ENCODE measurements at places on chromosomes 1 and 21.

- peaks cover 47% of the 10 kb centered on the region for H3K4me1 ChIP-seq
- peak within 1 kb of the TSS; percentile 81 for H3K4me3 ChIP-seq
- H3K36me3 ChIP-seq, result peaks cover 2% of the 10 kb centered on the region
- H3K27me3 ChIP-seq, result no peaks in the 10 kb centered on the region
Measured at GRCh38 chr1:23483321-23484252, at the start of gene ASAP3. Gene ASAP3, minus strand, starts transcription at chr1:23484179. Its CDS starts 46 bp downstream, at chr1:23484133.

DNA sequence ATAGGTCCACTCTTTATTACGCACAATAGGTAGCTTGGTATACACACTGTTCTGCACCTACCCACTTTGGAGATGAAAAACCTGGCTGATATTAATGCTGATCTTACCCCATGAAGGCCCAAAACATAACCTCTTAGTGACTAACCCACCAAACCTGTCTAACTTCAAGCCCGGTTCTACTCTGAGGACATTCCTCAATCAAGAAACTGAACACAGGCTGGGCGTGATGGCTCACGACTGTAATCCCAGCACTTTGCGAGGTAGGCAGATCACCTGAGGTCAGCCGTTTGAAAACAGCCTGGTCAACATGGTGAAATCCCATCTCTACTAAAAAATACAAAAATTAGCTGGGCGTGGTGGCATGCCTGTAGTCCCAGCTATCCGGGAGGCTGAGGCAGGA lies 50.5 kb downstream of the EYA3 start:
- no peak for DNase-seq
- H3K36me3 ChIP-seq, result peaks cover 18% of the 10 kb centered on the region
- H3K27ac ChIP-seq, result no peak overlapping the region
- no peak overlapping the region for H3K4me3 ChIP-seq

DNA sequence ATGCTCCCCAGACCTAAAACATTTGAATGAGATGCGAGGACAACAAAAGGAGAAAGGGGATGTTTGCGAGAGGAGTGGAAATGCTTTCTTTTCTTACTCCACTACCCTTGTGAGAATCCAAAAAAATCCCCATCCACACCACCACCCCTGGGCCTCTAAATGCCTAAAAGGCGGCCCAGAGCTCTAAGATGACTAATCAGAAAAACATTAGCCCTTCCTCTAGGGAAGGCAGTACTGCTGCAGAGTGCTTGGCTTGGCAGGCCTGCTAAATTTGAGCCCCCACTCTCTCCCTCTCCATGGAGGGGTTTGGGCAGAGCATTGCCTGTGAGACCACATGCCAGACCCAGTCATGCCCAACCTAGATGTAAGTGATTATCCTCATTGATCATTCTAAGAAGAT lies 347.9 kb downstream of the USH2A start:
- H3K27ac ChIP-seq, result no peak overlapping the region
- H3K4me3 ChIP-seq, result no peak overlapping the region
- DNase-seq, result no peak
- no peaks in the 10 kb centered on the region for H3K4me1 ChIP-seq
- no peaks in the 10 kb centered on the region for H3K36me3 ChIP-seq
- H3K27me3 ChIP-seq, result no peaks in the 10 kb centered on the region

DNA sequence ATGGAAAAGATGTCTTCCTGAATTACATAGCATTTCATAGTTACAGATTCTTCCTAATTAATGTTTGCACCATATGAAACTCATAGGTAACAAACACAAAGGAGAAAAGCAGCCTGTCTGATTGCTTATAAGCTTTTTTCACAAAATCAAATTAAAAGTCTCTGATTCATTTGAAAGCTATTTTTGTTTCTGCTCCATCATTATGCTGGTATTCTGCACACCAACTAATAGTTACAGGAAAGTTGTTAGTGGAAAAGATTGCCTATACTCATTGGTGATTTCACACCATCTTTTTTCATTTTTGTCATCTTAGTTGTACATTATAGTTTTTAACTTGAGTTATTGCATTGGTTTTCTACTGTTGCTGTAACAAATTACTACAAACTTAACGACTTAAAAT lies 70.0 kb downstream of the PRKAA2 start:
- no peak overlapping the region for H3K27ac ChIP-seq
- no peak for DNase-seq
- H3K4me1 ChIP-seq, result no peaks in the 10 kb centered on the region

DNA sequence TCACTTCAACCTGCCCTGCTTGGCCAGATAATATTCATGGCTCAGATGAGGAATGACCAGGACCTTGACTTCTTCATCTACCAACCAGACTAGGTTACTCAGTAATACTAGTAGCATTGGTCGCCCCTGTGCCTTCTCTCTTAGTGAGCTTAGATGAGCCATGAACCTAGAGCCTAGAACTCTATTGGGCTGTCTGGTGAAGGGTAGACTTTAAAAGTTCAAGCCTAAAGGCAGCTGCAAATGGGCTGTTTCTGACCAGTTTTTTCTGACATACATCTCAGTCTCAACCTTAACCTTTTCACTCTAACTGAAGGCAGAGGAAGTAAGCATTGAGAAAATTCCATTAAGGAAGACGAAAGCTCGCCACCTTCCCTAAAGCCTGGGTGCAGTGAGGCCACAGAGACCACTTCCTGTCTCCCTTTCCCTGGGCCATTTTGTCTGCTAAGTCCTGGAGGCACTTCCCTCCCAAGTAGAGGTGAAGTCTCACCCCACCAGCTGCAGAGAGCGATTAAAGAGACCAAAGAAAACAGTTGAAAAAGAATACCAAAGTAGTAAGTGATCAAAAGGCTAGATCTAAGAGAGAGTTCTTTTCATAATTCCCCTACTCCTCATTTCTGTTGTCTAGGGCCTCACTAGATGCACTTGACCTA lies 53.3 kb downstream of the MTR start:
- H3K4me1 ChIP-seq, result no peaks in the 10 kb centered on the region
- no peak overlapping the region for H3K4me3 ChIP-seq
- H3K27me3 ChIP-seq, result no peaks in the 10 kb centered on the region
- H3K27ac ChIP-seq, result no peak overlapping the region
- H3K36me3 ChIP-seq, result peaks cover 13% of the 10 kb centered on the region

DNA sequence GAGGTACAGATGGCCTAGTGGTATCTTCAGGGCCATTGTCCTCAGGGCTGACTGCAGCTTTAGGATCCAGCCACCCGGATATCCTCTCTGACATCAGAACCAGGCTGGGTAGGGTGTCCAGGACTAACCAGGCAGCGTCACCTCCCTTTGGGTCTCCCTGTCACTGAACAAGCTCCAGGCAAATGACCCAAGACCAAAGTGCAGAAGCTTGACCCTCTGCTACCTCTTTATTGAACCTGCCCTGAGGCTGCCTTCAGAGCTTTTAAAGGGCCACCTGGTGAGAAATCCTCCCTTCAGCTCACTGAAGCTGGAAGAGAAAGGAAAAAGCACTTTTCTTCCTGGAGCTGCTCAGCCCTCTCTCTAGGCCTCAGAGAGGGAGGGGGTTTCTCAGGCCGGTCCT lies 79.1 kb upstream of the VAMP3 start:
- H3K4me1 ChIP-seq, result peaks cover 4% of the 10 kb centered on the region
- DNase-seq, result no peak

- H3K4me3 ChIP-seq, result no peak overlapping the region
- no peaks in the 10 kb centered on the region for H3K27me3 ChIP-seq
- H3K36me3 ChIP-seq, result no peaks in the 10 kb centered on the region
- no peak overlapping the region for H3K27ac ChIP-seq
- DNase-seq, result no peak
Measured at GRCh38 chr1:23152966-23153684, 15.5 kb downstream of the LUZP1 start.

- no peak overlapping the region for H3K4me3 ChIP-seq
- DNase-seq, result peak; percentile 59
- no peaks in the 10 kb centered on the region for H3K36me3 ChIP-seq
- H3K27ac ChIP-seq, result peak overlapping the region; percentile 69
- H3K27me3 ChIP-seq, result no peaks in the 10 kb centered on the region
- H3K4me1 ChIP-seq, result peaks cover 20% of the 10 kb centered on the region
Measured at GRCh38 chr1:183733715-183734114, 71.2 kb upstream of the RGL1 start.

GRCh38 chr1:68798071-68798470 lies 301.2 kb upstream of the DEPDC1 start:
- DNase-seq, result peak; percentile 90
- H3K4me1 ChIP-seq, result no peaks in the 10 kb centered on the region
- H3K4me3 ChIP-seq, result no peak overlapping the region
- H3K27ac ChIP-seq, result no peak overlapping the region

GRCh38 chr1:195294911-195295310 lies 1313.3 kb downstream of the KCNT2 start:
- no peak for DNase-seq
- no peaks in the 10 kb centered on the region for H3K27me3 ChIP-seq
- no peak overlapping the region for H3K27ac ChIP-seq
- H3K36me3 ChIP-seq, result no peaks in the 10 kb centered on the region
- no peaks in the 10 kb centered on the region for H3K4me1 ChIP-seq
- no peak overlapping the region for H3K4me3 ChIP-seq

DNA sequence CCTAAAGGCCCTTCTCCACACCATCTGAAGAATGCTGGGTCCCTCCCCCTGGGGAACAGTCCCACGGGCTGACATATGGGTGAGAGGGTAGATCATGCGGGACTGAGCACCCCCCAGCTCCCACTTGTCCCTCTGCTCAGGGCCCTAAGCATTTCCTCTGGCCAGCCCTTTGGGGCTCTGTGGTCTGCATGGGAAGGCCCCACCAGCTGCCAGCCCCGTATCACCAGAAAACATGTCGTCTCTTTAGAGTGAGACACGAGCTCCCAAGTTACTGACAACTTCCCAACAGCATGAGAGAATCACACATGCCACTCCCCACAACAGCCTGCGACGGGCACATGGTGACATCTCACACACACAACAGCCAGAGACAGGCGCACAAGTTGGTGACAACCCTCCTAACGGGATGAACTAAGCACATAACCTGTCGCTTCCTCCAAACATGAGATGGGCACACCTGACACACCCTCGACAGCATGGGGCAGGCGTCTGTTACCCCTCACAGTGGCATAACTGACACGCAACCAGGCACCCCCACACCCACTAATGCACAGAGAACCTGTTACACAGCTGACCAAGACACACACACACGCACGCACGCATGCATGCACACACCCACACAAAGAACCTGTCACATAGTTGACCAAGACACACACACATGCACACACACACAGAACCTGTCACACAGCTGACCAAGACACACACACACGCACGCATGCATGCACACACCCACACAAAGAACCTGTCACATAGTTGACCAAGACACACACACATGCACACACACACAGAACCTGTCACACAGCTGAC lies 41.2 kb downstream of the AHDC1 start:
- no peaks in the 10 kb centered on the region for H3K27me3 ChIP-seq
- DNase-seq, result no peak
- no peak overlapping the region for H3K4me3 ChIP-seq
- peak overlapping the region; percentile 84 for H3K27ac ChIP-seq

DNA sequence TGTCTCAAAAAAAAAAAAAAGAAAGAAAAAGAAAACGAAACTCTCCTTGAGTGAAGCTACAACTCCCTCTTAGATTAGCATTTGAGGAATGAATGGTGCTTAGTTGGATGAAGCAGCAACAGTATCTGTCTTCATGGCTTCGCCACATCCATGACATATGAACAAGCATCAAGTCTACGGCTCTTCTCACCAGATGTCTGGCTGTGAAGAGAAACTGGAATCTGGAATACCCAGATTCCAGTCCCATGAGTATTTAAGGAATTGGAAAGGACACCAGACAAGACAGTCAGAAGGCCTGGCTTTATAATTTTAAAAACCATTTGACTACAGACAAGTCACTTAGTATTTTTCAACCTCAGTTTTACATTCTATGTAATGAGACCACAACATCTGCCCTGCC lies 38.0 kb upstream of the TADA1 start:
- no peak overlapping the region for H3K4me3 ChIP-seq
- peaks cover 12% of the 10 kb centered on the region for H3K27me3 ChIP-seq
- no peak overlapping the region for H3K27ac ChIP-seq
- H3K4me1 ChIP-seq, result no peaks in the 10 kb centered on the region

- no peaks in the 10 kb centered on the region for H3K4me1 ChIP-seq
- peak overlapping the region; percentile 36 for H3K27ac ChIP-seq
- H3K27me3 ChIP-seq, result no peaks in the 10 kb centered on the region
- DNase-seq, result no peak
- H3K36me3 ChIP-seq, result no peaks in the 10 kb centered on the region
- H3K4me3 ChIP-seq, result no peak overlapping the region
Measured at GRCh38 chr1:218994615-218995014, 179.1 kb upstream of the LYPLAL1 start.

GRCh38 chr1:71785000-71785399 lies 497.3 kb downstream of the NEGR1 start:
- H3K36me3 ChIP-seq, result no peaks in the 10 kb centered on the region
- H3K27me3 ChIP-seq, result no peaks in the 10 kb centered on the region
- DNase-seq, result peak; percentile 87
- no peaks in the 10 kb centered on the region for H3K4me1 ChIP-seq
- no peak overlapping the region for H3K4me3 ChIP-seq

GRCh38 chr1:53541761-53542550 lies 82.8 kb downstream of the DMRTB1 start:
- no peak overlapping the region for H3K4me3 ChIP-seq
- H3K4me1 ChIP-seq, result peaks cover 24% of the 10 kb centered on the region
- peak; percentile 83 for DNase-seq
- peak overlapping the region; percentile 6 for H3K27ac ChIP-seq
- no peaks in the 10 kb centered on the region for H3K36me3 ChIP-seq

GRCh38 chr1:220789532-220790147 lies 2.9 kb downstream of the MTARC1 start:
- H3K4me3 ChIP-seq, result no peak overlapping the region
- peaks cover 5% of the 10 kb centered on the region for H3K27me3 ChIP-seq
- no peak overlapping the region for H3K27ac ChIP-seq
- peaks cover 14% of the 10 kb centered on the region for H3K4me1 ChIP-seq

- no peaks in the 10 kb centered on the region for H3K36me3 ChIP-seq
- no peak for DNase-seq
- H3K27ac ChIP-seq, result no peak overlapping the region
- no peaks in the 10 kb centered on the region for H3K27me3 ChIP-seq
- H3K4me1 ChIP-seq, result no peaks in the 10 kb centered on the region
Measured at GRCh38 chr1:189212606-189213005, 1265.1 kb downstream of the BRINP3 start.

- H3K27me3 ChIP-seq, result no peaks in the 10 kb centered on the region
- H3K4me3 ChIP-seq, result no peak overlapping the region
- DNase-seq, result no peak
Measured at GRCh38 chr1:32399843-32400242, 5.6 kb upstream of the BSDC1 start.

- no peaks in the 10 kb centered on the region for H3K27me3 ChIP-seq
- peak overlapping the region; percentile 92 for H3K27ac ChIP-seq
- peak overlapping the region; percentile 15 for H3K4me3 ChIP-seq
- peaks cover 32% of the 10 kb centered on the region for H3K4me1 ChIP-seq
- DNase-seq, result peak; percentile 95
Measured at GRCh38 chr1:108830119-108831008, 26.5 kb downstream of the AKNAD1 start.

- no peak overlapping the region for H3K27ac ChIP-seq
- no peaks in the 10 kb centered on the region for H3K36me3 ChIP-seq
- H3K4me3 ChIP-seq, result no peak overlapping the region
- peaks cover 2% of the 10 kb centered on the region for H3K27me3 ChIP-seq
- H3K4me1 ChIP-seq, result peaks cover 18% of the 10 kb centered on the region
Measured at GRCh38 chr21:41684381-41685245, 82.2 kb downstream of the RIPK4 start.
